ENCODE measurements at places on chromosomes 2 and 18. TPM values are rescaled to one million over a fixed set of nuclear protein-coding genes. Genes with fewer than 3 reads are reported as not detected.

The NOSTRIN gene
- total RNA-seq, result 20.4 TPM

The MARCO gene
- total RNA-seq, result 0.59 TPM

DNA sequence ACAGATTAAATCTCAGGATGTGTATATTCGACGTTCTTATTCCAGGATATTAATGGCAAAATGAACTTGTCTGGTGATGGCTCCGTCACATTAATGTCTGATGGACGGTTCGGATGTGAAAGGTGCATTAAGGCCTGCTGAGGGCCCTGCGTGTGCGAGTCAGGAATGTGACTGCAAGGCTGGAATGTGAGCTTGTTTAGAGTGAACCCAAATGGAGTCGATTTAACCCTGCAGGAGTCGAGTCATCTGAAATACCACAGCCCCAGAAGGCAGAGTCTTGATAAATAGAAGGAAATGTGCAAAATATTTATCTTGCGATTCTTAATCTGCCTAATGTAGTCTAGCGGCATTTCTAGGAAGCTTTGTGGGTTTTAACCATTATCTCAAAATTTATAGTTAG, 44.3 kb downstream of the RDH14 start:
- no peak for DNase-seq

- DNase-seq, result no peak
Measured at GRCh38 chr18:76983613-76984051, 149.0 kb downstream of the MBP start.

DNA sequence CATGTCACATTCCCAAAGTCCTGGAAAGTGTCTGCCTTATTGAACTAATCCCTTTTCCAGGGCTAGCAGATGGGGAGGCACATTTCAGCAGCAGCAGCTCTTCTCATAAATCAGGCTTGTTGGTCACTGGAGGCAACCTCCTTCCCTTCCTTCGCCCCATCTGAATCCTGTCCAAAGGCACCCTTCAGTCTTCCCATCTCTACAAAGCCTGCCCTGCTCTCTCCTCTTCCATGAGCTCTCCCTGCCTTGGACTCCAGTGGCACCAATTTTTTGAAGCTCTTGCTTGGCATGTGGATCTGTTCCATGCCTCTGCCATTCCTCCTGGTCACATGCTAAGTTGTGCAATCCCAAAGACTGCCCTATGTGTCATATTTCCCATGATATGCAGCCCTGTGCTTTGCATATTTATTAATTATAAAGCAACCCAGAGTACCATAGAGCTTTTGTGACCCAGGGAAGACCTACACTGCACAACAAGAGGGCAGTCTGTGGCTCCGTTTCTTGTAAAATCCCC, 70.3 kb downstream of the ANTXR1 start:
- no peak for DNase-seq

- DNase-seq, result peak; percentile 90
Measured at GRCh38 chr2:104701411-104701911, 152.5 kb upstream of the POU3F3 start.

DNA sequence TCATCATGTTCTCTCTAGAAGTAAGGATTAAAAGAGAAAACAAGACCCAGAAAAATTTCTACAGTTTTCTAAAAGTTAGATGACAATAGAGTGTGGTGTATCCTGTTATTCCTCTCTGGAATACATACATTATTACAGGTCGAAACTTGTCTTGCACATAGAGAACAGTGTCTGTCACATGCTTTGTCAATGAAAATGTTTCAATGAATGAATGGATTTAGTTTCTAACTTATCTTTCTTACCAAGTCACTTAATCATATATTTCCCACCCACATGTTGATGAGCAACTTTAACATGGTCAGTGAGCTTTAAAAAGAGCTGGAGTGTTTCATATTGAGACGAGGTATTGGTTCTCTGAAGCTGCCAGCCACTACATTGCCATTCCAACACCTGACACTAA, 4.3 kb downstream of the DSG4 start:
- DNase-seq, result no peak

GRCh38 chr18:77057006-77057395, 75.6 kb downstream of the MBP start:
- no peak for DNase-seq

DNA sequence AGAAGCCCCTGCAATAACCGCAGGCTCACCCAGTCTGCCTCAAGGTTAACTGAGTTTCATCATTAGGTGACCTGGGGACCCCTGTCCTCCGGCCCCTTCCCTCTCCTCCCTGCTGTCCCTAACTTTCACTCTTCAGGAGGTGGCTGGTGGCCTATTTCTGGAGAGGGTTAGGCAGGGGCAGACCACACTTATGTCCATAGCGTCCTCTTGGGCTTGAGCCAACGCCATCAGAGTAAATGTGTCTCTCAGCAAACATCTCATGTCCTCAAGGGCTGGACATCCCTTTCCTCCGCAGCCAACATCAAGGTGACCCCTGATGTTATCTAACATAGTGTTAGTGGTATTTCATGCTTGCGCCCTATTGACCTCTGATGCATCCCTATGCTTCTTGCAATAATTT, 114.8 kb downstream of the BCL11A start:
- no peak for DNase-seq

- DNase-seq, result no peak
Measured at GRCh38 chr18:25630682-25631081, 278.7 kb upstream of the ZNF521 start.

- DNase-seq, result peak; percentile 70
Measured at GRCh38 chr2:236949089-236949905, 136.4 kb upstream of the COPS8 start.

DNA sequence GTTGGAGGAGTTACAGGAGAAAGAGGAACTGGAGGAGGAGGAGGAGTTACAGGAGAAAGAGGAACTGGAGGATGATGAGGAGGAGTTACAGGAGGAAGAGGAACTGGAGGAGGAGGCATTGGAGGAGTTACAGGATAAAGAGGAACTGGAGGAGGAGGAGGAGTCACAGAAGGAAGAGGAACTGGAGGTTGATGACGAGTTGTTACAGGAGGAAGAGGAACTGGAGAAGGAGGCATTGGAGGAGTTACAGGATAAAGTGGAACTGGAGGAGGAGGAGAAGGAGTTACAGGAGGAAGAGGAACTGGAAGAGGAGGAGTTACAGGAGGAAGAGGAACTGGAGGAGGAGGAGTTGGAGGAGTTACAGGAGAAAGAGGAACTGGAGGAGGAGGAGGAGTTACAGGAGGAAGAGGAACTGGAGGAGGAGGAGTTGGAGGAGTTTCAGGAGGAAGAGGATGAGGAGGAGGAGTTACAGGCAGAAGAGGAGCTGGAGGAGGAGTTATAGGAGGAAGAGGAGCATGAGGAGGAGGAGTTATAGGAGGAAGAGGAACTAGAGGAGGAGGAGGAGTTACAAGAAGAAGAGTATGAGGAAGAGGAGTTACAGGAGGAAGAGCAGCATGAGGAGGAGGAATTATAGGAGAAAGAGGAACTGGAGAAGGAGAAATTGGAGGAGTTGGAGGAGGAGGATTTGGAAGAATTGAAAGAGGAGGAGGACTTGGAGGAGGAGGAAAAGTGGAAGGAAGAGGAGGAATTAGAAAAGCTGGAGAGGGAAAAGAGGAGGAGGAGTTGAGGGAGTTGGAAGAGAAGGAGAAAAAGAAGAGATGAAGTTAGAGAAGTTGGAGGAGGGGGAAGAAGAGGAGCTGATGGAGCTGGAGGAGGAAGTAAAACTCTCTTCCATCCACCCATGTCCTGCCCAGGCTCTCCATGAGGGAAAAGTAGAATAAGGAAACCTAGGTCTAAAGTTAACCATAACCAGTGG, 37.2 kb downstream of the CLASP1 start:
- DNase-seq, result no peak

DNA sequence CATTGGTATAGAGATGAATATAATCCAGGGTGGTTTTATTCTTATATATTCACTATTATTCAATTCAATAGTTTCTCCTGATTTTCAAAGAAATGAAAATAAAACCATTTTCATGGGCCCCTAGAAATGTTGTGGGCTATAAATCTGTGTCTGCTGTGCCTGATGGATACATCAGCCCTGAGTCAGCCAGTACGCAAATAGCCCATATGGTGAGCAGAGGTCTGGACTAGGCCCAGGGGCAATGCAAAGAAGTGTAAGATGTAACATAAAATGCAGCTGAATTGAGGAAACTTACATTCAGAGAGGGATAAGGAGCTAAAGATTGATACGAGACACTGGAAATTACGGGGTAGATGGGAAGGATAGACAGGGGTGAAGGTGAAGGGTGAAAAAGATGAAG, 122.5 kb downstream of the MAIP1 start:
- DNase-seq, result peak; percentile 60

All from spinal cord (tissue), 10 donors.